ENCODE measurements at places on chromosomes 4 and X.

DNA sequence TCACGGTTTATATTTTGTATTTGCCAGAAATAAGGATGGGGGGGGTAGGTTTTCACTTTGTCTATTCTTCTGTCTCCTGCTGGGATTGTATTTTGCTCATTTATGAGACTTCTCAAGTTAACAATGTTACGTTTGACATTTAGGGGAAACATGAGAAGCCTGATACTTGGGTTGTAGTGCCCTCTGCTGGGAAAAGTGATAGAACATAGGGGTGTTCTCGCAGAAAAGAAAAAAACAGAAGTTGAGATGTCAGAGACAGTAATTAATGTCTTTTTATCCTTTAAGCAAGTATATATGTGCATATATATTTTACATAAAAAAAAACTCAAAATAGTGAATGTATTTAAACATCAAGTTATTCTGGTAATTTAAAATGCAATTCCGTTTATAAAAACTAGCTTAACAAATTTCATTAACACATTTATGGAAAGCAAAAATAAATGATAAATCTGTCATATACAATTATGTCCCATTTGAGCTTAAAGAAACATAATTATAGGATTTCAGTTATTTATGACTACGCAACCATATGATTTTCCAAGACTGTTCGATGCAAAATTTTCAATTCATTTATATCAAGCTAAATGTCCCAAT lies 46.0 kb upstream of the TMPRSS11F start:
- peak; percentile 16 for DNase-seq

DNA sequence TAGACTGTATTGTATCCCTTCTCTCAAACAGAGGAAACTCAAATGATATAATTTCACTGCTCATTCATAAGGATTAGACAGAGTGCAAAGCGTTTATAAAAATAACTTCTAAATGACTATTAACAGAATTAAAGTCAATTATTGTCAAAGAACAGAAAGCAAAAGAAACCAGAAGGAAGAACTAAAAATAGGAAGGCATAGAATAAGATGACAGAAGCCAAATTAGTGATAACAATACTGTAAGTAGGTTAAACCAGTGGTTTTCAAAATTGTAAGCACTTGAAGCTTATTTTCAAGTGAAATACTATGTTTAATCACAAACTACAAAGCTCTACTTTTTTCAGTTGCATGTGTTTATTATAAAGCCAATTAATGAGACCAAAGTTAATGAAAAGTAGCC lies 305.2 kb downstream of the PPP1R2C start:
- DNase-seq = no peak

DNA sequence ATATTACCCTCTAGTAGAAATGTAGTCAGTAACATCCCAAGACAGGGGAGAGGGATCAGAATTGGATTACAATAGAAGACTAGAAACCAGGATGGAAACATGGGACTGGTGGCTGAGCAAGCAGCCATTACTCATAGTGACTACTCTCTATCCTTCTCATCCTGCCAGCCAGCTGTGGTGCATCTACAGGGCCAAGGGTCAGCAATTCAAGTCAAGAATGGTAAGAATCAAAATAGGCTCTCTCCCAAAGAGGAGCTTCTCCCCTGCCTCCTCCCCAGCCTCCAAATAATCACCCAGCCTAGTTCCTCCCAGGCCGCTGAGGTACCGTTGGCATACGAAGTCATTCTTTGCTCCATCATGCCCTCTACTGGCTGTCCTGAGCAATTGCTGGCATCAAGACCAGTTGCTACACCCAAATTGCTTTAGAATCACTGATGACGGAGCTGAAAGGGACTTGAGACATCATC lies 19.4 kb downstream of the AWAT2 start:
- DNase-seq = no peak

GRCh38 chr4:156906325-156906724 lies 65.3 kb downstream of the PDGFC start:
- no peak for DNase-seq

GRCh38 chr4:144302704-144303536 lies 162.4 kb upstream of the GYPA start:
- DNase-seq = no peak

- no peak for DNase-seq
Measured at GRCh38 chr4:37002625-37003024, 241.9 kb upstream of the NWD2 start.

- DNase-seq = no peak
Measured at GRCh38 chrX:151228935-151229334, 52.6 kb downstream of the GPR50 start.

GRCh38 chr4:165301833-165302232 lies 25.6 kb upstream of the MSMO1 start:
- no peak for DNase-seq

DNA sequence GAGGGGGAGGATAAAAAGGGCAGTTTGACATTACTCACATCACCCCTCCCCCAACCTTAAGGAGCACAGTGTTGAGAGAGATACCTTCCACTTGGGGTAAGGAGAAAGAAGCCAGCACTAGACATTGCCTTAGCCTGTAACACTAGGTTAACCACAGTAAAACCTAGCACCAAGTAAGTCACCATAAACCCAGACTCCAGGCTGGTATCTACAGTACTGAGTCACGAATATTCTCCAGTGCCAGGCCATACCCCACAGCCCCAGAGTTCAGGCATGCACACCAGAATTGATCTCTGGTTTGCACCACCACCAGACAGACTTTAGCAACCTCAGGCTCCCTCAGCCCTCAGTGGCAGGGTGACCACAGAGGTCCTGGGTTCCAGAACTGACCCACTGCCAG lies 570.4 kb downstream of the PRR32 start:
- DNase-seq = no peak

DNA sequence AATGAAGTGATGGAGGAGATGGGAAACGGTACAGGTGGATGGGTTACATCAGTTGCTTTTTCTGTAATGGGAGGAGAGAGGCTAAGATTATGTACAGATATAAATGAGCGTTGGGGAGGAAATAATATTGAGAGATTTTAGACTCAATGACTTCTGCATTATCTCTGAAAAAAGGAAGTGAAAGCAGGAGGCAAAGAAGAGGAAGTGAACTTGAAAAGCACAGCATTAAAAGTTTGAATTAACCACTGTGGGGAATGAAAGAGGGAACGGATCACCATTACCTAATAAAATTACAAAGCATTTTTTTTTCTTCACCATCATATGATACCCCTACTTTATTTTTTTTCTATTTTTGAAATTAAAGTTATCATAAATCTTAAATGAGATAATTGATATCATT lies 1025.5 kb downstream of the RPA4 start:
- DNase-seq = no peak

GRCh38 chrX:106726485-106727437 lies at the start of gene RNF128:
TSS of gene RNF128 (plus strand) at chrX:106726701. CDS start at chrX:106726914, 213 bp downstream.
- no peak for DNase-seq

- no peak for DNase-seq
Measured at GRCh38 chrX:134669378-134670098, 11.3 kb upstream of the PLAC1 start.

GRCh38 chr4:114386637-114387233 lies 211.9 kb upstream of the UGT8 start:
- DNase-seq = no peak

DNA sequence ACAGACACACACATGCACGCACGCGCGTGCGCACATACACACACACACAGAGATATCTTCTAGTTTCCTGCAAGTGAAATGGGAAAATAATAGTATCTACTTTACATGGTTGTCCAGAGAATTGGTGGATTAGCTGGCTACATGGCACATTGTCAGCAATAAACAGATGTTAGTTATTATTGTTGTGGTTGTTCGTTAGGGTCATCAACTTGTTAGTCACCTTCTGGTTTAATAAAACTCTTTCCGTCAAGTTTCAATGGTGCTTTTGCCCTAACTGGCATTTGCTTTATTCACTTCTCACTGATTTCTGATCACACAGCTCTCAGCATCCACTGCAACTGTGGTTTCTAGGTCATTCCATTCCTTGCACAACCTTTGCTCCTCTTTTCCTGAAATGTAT lies 25.4 kb upstream of the RASL11B start:
- no peak for DNase-seq

GRCh38 chr4:86014599-86014998 lies 345.3 kb downstream of the MAPK10 start:
- DNase-seq = peak; percentile 3

GRCh38 chr4:568962-569361 lies 7.1 kb downstream of the TMEM271 start:
- no peak for DNase-seq

DNA sequence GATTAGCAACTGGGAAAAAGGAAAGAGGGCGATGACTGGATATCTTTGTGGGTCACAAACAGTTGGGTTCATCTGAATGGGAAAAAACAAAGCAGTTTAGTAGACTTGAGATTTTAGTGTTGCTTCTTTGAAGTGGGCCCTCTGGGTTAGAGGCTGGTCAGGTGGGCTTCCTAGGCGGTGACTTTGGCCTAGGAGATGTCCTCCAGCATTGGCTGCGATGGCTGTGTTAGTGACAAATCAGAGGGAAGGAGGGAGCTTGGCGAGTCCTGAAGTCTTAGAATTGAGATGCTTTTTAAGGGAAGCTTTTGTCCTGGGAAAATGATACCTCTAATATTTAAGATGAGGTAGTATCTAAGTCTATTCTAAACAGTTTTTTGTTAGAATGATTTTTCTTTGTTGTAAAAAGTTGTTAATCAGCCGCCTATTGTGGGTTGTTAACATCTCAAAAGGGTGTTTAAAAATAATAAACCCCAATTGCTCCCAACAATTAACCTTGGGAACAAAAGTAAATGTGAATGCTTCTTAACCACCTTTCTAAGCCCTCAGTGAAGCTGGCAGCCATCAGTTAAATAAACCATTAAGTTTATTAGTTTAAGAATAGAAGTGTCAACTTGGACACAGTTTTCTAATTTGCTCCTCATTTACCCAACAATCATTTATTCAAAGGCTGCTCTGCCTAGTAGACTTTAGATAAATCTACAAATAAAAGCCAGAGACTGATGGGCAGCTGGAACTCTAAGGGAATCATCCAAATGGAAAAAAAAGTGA lies 31.7 kb downstream of the DLG3 start:
- DNase-seq = no peak

GRCh38 chr4:76198411-76199237 lies 15.0 kb downstream of the SCARB2 start:
- DNase-seq = peak; percentile 92

DNA sequence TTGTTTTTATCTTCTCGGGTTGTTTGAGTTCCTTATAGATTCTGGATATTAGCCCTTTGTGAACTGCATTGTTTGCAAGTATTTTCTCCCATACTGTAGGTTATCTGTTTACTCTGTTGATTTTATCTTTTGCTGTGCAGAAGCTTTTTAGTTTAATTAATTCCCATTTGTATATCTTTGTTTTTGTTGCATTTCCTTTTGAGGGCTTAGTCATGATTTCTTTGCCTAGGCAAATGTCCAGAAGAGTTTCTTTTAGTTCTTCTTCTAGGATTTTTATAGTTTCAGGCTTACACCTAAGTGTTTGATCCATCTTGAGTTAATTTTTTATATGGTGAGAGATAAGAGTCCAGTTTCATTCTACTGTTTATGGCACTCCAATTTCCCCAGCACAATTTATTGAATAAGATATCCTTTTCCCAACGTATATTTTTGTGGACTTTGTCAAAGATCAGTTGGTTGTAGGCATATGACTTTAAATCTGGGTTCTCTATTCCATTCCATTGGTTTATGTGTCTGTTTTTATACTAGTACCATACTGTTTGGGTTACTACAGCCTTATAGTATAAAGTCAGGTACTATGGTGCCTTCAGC lies 54.3 kb downstream of the EGF start:
- DNase-seq = no peak

DNA sequence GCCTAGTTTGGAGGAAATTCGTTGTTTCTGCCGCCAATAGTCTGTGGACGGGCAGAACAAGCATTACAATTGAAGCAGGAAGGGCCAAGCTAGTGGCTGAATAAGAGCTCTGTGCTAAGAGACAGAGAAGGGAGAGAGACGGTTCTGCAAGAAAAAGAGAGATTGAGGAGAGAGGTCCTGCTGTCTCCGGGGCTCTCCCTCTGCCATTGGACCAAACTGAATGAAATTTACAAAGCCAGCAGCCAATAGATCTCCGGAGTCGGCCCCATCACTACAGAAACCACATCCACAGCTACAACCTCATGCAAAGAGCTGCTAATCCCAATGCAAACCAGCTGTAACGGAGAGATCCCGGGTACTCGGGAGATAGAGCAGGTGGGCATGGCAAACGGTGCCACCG lies at the start of gene NLGN4X:
NLGN4X (minus strand) TSS at position 148 of the 400 bp plus-strand sequence. CDS start 77,401 bp downstream, outside the sequence.
- no peak for DNase-seq

DNA sequence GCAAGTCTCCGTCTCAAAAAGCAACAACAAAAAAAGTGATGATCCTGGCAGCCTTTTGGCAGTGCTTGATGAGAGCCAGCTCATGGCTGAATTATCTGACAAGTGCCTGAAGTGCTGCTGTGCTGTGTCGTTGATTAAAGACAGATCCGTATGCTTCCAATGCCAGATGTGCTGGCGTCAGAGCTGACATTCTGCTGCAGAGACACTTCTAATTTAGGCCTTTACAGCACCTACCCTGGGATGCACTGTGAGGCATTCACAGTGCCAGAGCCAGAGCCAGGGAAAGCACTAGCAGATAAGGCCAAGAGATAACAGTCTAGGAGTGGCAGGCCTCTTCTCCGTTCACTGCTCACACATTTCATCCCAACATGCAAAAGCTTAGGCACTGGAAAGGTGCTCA lies 995.5 kb downstream of the RAB28 start:
- DNase-seq = no peak

DNA sequence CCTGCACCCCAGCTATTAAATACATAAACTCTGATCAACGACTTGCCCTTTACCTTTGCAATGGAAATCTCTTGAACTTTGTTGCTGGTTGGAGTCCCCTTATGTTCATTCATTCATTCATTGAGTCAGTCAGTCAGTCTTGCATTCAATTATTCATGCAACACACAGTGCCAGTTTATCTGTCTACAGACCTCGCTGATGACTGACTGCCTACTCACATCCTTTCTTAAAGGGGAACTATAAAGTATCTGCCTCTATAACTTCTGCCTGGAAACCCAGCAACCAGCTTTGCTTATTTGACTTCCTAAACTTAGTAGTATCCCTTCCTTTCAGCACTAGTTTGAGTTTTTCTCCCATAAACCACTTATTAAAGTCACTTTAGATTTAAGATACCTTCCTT lies 620.8 kb upstream of the ADGRL3 start:
- DNase-seq = no peak

- DNase-seq = no peak
Measured at GRCh38 chr4:8305851-8306471, 36.4 kb downstream of the HTRA3 start.

DNA sequence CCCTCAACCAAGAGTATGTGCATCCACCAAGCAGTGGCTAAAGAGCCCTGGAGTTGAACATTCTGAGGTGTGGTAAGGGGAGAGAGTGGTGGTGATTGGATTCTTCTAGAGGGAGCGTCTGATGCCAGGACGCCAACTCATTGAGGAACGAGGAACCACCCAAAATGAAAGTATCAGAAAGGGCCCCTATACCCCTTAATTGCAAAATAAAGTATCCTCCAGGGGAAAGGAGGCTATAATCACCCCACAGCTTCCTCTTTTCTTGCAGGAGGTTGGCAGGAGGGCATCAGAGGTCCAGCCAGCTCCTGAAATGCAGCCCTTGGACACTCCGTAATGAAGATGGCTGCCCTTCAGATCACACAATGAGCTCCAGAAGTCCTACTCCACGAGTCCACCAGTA lies 5.3 kb upstream of the KIAA1210 start:
- DNase-seq = no peak

- DNase-seq = no peak
Measured at GRCh38 chrX:39675619-39676018, 422.1 kb downstream of the BCOR start.

GRCh38 chr4:53313510-53313909 lies 52.4 kb downstream of the SCFD2 start:
- no peak for DNase-seq

GRCh38 chr4:146098397-146098796 lies 77.1 kb upstream of the LSM6 start:
- DNase-seq = peak; percentile 72

All from GM12864 (cell line).